Thymus (tissue), 14 donors: ENCODE measurements at places on chromosomes 11 and 22.

DNA sequence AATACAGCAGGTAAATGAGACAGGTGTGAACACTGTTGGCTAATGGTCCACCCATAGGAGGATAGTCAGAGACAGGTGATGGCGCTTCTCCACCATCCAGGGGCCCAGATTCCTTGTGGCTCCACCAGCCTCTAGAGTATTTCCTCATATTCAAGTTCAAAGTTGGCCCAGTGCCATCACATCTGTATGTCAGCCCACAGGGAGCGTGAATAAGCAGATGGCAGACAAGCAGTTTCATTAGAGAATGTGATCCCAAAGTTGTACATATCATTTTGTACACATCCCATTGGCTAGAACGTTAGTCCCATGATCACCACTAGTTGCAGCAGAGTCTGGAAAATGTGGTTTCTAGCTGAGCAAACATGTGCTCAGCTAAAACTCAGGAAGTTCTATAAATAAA is 11.0 kb upstream of the CWF19L2 start:
- no peak for DNase-seq

- no peak for DNase-seq
Observed at GRCh38 chr11:93648158-93648557, 13.3 kb upstream of the CEP295 start.

- DNase-seq = no peak
Observed at GRCh38 chr22:40733919-40734318, 54.6 kb downstream of the MCHR1 start.

DNA sequence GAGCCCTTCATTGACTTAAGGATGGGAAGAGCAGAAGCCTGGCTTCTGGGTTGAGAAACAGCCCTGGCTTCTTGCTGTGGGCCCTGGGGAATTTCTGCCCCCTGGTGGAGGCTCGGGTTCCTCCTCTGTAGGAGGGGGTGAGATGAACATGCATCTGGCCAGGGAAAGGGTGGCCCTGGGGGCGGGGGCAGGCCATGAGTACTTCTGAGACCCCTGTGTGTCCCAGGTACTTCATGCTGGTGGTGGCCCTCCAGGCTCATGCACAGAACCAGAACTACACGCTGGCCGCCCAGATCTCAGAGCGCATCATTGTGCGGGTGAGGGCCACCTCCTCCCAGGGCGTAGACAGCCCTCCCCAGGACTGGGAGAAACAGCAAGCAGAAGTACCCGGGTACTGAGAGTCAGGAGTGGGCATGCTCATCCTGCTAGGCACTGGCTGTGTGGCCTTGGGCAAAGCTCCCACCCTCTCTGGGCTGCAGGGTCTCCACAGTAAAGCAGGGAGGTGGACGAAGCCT is 15.8 kb downstream of the TMEM258 start:
- DNase-seq = peak; percentile 43

- no peak for DNase-seq
Observed at GRCh38 chr11:102788334-102788995, 8.0 kb upstream of the MMP10 start.

- DNase-seq = no peak
Observed at GRCh38 chr11:2178906-2179494, 7.4 kb upstream of the TH start.

DNA sequence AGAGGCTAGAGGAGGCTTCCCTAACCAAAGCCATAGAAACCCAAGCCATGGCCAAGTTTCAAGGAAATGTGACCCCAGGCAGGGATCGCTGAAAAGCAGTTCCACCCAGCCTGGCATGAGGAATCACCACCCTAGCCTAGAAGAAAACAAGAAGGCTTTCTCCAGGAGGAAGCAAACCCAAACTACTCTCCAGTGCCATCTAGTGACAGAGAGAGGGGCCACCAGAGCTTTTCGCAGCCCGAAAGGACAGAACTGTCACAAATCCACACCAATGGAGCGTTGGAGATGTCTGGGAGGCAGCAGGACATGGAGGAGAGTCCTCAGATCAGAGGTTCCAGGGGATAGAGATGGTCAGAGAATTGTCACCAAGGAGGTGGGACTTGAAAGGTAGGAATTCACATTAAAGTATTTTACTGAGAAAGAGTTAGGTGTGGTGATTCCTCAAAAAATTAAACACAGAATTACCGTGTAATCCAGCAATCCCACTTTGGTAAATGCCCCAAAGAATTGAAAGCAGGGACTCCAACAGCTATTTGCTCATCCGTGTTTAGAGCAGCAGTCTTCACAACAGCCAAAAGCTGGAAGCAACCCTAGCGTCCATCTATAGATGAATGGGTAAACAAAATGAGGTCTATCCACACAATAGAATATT is 67.3 kb upstream of the NUP50 start:
- peak; percentile 66 for DNase-seq

- DNase-seq = no peak
Observed at GRCh38 chr11:104524254-104524653, 360.3 kb upstream of the PDGFD start.

DNA sequence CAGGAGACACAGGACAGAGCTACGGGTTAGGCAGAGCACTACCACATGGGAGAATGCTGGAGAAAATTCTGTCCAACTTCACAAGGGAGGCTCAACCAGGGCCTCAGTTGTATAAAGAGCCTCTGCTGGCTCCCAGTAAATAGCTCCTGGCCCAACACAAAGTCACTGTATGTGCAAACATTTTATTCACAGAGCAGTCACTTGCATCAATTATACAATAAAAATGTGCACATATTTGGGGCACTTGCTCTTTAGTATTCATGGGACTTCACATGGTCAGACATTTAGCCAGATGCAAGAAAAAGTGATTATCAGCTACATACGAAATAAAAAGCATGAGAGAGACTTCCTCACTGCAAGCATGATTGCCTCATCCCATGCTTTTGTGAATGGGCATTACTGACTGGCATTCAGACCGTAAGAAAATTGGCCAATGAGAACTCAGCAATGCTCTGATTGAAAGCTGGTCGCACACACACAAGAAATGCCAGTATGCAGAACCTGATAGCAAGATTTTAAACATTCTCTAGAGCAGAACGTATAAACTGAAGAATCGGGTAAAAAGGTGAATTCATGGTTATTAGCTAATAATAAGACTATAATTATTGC is 39.4 kb downstream of the BLID start:
- DNase-seq = no peak

- no peak for DNase-seq
Observed at GRCh38 chr22:35368386-35368785, 12.5 kb upstream of the HMOX1 start.
